ENCODE measurements at places on chromosomes 3 and 15.

DNA sequence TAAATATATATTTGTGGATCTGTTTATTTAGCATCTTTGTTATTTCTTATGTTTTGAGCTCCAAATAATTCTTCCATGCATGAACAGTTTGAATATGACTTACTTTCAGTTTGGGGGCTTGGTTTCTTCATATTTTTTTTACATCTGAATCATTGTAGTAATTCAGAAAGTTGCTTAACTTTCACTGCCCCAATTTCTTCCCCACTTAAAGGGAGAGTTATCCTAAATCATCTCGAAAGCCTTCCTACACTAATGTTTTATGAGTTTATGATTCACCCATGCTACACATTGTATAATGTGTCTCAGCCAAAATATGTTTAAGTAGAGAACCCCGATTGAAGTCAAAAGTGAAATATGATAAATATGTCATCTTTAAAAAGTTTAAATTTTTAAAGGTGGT lies 47.8 kb downstream of the SPRED1 start:
- no peak for DNase-seq

DNA sequence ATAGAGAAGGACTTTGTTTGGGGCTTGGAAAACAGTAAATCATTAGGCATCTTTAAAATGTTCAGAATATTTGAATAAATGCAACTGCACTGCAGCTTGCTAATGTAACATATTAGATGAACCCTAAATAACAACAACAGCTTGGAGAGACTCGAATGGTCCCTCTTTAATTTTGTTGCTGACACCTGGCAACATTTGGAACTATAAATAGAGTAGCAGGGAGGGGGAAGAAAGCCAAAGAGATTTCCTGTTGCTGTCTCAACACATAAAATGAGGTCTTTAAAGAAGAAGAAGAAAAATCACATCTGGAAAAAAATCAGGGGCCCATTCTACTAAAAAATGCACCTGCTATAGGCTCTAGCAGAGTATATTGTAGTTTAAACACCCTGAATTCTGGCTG lies 49.9 kb upstream of the DPPA4 start:
- DNase-seq, result no peak

DNA sequence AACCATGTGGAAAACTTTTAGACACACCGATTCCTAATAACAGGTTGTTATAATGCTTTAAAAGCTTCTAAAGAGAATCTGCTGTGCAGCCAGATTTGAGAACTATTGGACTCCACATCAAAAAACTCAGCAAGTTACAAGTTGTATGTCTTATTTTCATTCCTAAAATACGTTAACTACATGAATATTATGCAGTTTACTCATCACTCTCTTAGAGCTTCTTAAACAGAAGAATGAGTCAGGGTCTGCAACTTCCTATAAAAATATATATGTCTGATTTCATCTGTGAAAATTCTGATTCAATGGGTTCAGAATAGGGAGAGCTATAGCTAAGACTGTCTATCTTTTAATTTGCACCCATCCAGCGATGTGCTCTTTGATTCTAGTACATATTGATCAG lies 244.2 kb upstream of the EPHA3 start:
- DNase-seq, result no peak

DNA sequence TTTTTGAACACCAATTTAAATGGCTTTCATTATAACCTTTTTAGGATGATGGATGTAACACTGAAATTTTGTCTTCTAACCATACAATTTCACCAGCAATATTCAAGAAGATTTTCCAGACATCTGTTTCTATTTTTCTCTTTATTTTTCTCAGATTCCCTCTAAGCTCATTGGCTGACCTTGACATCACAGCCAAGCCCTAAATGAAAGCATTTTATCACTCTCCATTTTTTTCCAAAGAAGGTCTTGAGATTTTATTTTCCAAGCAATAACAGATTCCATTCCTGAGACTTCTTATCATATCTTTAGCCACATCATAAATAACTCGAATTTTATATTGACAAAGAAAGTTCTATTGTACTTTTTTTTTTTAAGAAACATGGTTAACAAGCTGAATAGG lies 392.6 kb upstream of the THBS1 start:
- DNase-seq, result no peak

- no peak for DNase-seq
These were observed 374.3 kb upstream of the TGFBR2 start for GRCh38 chr3:30232142-30232541.

GRCh38 chr3:197464794-197465193 lies 91.0 kb downstream of the BDH1 start:
- DNase-seq, result no peak
